ENCODE measurements at places on chromosomes 7 and 10.

- DNase-seq = no peak
These were observed 47.9 kb downstream of the EXOC4 start for GRCh38 chr7:133300811-133301210.

DNA sequence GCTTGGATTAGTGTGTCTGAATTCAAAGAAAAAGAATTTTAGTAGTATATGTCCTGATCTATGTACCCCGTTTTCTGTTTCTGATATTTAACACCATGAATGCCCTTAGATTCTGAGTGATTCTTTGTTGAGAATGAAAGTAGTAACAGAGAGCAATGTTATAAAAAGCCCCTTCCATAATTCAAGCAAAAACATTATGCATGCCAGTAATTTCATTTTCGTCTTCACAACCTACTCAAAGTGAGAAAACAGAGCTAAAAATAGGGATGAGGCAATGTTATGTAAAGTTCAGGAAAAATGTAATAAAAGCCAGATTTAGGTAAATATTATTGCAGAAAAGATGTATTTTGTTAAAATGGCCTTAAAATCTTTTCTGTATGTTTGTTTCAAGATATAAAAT is 28.1 kb downstream of the PTPRZ1 start:
- DNase-seq = no peak

DNA sequence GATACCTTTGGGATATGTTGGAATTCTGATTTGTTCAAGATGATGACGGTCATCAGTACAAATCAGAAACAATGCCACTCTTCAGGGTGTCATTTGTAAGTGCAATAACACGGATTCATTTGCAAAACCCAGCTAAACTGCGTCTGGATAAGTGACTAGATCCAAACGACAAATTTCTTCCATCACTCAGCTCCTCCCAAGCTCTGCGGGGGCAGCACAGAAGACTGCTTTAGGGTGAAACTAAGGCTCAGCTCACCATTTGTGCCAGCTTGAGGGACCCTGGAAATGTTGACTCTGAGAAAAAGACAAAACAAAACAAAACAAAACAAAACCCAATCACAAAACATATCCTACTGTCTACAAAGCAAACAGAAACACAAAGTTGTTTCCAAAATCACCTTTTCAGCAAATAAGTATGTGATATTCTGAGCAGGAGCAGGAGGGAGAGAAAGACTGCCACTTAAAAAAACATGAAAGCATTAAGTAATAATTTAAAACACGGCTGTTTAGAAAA is 8.0 kb downstream of the EVX1 start:
- DNase-seq = no peak

GRCh38 chr10:36670621-36671402 is 454.6 kb upstream of the ANKRD30A start:
- no peak for DNase-seq

DNA sequence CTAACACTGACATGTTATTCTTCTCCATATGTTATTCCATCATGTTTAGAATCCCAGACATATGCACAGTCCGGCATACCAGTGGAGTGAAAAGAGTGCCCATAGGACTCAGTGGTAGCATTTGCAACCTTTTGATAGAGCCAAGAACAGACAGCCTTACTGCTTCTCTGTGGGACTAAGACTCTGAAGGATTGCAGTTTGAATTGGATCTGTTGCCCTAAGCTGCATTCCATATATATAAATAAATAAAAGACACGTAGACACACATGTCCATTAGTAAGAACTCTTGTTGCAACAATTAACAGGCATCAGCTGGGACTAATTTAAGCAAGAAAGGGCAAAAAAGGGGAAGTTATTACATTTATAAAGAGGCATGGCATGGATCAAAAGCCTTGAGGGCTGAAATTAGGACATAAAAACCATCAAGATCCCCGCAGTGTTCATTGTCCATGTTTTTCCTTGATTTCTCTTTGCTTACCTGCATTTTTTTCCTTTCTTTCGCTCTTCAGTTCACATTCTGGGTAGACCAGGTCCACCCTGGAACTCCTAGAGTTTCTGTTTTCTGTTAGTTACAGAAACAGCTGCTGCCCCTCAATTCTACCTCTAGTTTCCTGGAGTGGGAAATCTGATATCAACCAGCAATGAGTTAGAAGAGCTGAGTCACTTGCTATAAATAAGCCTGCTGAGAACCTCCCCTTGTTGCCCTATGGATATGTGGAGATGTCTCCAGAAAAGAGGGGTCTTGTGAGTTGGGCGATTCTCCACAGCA is 132.4 kb downstream of the SORCS1 start:
- no peak for DNase-seq

- no peak for DNase-seq
These were observed 8.6 kb downstream of the PFKFB3 start for GRCh38 chr10:6211341-6211670.

DNA sequence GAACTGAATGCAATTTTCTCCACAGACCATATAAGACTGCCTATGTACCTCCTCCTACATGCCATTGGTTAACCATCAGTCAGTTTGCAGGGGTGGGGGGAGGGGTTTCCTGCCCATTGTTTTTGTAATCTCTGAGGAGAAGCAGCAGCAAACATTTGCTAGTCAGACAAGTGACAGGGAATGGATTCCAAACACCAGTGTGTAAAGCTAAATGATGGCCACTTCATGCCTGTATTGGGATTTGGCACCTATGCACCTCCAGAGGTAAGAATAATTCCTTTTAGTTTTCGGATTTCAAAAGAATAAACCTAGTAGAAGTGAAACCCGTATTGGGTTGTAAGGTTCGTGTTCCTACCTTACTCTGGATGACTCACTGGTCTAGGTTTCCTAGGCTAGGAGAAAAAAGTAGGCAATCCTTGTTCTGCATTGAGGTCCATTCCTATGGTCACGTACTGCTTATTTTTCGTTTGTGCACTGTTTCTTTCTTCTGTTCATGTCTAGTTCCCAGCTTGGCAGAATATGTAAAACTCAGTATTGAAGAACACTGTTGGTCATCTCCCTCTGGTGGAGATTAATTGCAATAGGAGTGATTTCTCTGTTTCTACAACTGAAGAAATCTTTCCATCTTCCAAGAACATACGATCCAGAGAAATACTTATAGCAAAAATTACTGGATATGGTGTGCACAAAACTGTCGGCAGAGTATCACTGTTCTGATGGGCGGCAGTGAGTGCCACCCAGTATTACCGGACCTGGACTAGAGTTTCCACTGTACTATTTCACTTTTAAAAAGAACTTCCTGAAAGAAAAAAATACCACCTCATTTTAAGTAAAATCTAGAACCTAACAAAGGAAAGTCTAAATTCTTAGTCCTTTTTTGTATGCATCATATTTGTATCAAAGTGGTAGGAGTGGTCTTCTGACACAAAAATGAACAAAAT is at the start of gene AKR1C3:
TSS of gene AKR1C3 (plus strand) at position 150 of the 941 bp plus-strand sequence. CDS start at position 181, 31 bp downstream.
- no peak for DNase-seq

DNA sequence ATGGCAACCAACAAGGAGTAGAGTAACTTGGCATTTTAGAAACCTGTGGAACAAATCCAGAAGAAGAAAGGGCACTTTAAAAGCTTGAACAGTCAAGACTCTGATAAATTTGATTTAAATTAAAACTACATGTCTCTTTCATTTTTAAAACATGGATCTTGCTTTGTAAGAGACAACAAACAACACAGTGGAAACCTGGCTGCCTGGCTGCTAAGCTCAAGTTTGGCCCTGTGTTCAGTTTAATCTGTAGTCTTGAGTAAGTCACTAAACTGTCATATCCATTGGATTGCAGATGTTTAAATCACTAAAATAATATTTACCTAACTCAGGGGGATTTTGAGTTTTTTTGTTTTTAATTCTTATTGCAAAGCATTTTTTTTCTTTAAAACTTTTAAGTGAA is 374.9 kb upstream of the SEMA3D start:
- DNase-seq = no peak

- no peak for DNase-seq
These were observed 15.6 kb upstream of the RFC2 start for GRCh38 chr7:74269757-74270277.

DNA sequence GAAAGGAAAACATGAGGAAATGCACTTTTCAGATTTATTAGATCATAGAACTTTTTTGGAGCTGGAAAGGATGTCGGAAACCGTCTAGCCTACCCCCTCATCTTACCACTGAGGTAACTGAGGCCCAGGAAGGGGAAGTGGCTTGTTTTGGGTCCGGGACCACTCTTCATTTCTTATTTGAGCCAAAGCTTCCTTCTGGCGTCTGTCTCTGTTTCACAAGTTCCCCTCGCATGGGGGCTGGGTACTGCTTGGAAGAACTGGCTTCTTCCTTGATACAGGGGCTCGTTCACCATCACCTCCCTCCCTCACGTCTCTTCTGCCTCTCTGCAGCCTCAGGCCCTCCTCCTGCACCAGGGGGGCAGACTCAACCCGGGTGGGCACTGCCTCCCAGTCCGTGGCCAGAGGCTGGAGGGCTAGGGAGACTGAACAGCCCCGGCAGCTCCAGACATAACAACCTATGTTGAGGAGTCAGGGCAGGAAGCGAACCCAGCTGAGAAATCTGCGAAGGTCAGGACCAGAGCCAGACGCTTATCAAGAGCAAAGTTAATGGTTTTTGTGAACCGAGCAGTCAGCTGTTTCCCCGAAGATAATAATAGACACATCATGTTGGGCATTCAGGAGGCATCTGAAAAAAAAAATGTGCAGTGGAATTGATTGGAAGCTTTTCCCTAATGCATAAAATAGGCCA is 12.9 kb downstream of the HTRA1 start:
- DNase-seq = no peak

DNA sequence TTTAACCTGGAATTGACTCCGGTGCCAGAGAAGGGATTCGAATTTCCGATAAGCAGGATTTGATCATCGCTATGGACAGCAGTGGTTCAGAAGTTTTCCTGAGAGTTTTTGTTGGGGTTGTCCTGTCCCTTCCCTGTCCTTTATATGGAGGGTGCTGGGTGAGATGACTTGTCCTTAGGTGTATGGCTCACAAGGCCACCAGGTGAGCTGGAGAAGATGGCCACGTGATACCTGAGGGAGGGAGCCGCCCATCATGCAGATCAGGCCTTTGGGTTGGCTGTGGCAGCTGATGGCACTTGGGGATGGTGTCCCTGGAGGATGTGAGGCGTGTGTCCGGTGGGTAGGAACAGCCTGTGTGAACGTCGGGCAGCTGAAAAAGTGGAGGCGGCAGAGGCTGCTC is 187.7 kb downstream of the PTPN20 start:
- no peak for DNase-seq

- no peak for DNase-seq
These were observed 63.3 kb downstream of the ELFN1 start for GRCh38 chr7:1733206-1733907.

DNA sequence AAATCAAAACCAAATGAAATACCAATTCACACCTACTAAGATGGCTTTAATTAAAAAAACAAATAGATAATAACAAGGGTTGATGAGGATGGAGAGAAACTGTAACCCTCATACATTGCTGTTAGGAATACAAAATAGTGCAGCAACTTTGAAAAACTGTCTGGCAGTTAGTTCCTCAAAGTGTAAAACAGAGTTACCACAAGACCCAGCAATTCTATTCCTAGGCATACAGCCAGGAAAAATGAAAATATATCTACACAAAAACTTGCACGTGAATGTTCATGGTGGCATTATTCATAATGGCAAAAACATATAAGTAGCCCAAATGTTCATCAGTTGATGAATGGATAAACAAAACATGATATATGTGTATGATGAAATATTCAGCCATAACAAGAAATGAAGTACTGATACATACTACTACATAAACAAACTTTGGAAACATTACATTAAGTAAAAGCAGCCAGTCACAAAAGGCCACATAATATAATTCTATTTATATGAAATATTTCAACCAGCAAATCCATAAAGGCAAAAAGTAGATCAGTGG is 83.5 kb downstream of the BRAF start:
- no peak for DNase-seq

DNA sequence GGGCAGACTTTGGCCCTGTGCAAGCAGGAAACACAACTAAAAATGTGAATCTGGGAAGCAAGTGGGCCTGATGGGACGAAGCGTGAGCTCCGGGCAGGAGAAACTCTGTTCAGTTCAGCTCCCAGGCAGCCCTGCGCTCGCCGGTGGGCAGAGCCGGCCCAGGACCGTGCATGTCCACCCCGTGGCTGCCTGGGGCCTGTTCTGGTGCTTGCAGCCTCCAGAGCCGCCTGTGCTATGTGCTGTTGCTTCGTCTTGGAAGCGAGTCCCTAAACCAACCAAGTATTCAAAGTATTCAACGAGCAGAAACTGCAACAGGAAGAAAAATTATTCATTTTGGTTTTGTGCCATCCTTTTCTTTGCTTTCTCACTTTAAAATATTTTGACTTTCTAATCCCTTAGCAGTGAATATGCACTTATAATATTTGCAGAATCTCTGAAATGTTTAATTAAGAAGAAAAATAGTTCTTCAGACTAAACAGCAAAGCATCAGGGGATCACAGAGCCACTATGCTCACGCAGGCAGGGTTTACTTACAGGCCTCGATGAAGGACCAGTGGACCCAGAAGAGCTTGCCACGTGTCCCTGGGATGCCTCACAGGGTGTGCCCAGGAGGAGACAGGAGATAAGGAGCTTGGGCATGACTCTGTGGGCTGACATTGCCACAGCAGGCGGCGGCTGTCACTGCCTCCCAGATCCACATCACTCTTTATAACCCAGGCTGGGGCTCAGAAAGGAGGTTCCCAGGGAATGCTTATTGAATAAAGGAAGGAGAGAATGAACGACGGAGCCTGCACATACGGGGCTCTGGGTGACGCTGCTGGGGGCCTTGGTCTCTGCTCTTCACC is 45.6 kb downstream of the VIPR2 start:
- no peak for DNase-seq

DNA sequence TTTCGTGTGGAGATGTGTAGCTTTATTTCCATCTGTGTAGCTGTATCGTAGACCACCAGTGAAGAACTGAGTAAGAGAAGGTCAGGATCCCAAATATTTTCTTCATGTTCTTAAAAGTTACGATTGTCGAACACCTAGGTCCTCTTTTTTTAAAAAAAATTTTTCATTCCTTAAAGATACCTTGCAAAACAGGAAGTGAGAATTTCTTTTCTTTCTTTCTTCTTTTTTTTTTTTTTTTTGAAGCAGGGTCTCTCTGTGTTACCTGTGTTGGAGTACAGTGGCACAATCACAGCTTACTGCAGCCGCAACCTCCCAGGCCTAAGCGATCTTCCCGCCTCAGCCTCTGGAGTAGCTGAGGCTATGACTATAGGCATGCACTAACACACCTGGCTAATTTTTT is 60.8 kb downstream of the PHTF2 start:
- no peak for DNase-seq

GRCh38 chr10:113897693-113898618 is 43.5 kb downstream of the NHLRC2 start:
- DNase-seq = no peak

GRCh38 chr10:97644936-97645335 is 4.5 kb downstream of the PI4K2A start:
- DNase-seq = no peak

- DNase-seq = no peak
These were observed 145.7 kb upstream of the CHST15 start for GRCh38 chr10:124239134-124239533.

- no peak for DNase-seq
These were observed 639.2 kb upstream of the POT1 start for GRCh38 chr7:125568799-125569198.

Data from activated naive CD4-positive, alpha-beta T cell (primary cell).